ENCODE measurements at places on chromosomes 6 and 20.

DNA sequence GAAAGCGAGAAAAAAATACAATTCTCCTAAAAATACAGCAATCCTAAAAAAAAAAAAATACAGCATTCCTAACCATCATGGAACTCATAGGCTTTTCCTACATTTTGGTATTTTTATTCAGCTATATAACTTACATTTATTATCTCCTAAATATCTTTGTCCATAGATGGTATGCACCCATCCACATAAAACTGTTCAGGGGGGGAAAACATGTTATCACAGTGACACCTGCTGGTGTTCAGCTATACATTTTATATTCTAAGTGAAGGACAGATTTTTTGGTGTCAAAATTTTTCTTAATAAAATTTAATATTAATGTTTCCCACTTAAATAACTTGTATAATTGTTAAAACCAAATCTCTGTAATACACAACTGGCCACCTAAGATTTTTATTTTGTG is 58.0 kb downstream of the BLOC1S5 start:
- DNase-seq = peak; percentile 25

- DNase-seq = no peak
These were observed 172.2 kb upstream of the HEY2 start for GRCh38 chr6:125577124-125577662.

DNA sequence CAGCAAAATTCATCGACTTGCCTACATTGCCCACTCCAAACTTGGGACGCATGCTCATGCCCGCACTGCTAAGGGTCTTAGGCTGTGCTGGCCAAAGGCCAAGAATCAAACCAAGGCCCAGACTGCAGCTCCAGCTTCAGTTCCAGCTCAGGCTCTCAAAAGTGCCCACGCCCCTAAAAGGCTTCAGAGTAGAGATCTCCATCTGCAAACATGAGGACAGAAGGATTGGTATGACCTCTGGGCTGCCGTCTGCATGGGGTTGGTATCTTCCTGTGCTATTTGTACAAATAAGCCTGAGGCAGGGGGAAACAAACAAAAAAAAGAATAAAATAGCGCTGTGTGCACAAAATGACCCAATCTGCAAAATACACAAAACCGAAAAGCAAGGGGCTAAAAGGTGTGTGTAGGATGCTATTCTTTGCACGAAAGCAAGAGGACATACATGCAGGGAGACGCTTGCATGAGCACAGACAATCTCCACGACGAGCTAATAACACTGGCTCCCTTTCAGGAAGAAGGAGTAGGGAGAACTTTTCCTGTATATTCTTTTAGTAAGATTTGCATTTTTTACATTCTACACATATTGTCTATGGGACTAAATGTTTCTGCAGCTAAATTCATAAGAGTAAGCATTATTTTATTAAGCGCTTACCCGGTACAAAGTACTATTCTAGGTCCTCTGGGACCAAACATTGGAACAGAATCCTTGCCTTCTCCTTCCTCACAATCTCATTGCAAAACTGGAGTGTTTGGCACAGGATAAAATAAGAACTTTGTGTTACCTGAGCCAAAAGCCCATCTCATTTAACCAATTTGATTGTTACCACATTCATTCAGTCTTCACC is 33.1 kb downstream of the ATP9A start:
- DNase-seq = no peak

DNA sequence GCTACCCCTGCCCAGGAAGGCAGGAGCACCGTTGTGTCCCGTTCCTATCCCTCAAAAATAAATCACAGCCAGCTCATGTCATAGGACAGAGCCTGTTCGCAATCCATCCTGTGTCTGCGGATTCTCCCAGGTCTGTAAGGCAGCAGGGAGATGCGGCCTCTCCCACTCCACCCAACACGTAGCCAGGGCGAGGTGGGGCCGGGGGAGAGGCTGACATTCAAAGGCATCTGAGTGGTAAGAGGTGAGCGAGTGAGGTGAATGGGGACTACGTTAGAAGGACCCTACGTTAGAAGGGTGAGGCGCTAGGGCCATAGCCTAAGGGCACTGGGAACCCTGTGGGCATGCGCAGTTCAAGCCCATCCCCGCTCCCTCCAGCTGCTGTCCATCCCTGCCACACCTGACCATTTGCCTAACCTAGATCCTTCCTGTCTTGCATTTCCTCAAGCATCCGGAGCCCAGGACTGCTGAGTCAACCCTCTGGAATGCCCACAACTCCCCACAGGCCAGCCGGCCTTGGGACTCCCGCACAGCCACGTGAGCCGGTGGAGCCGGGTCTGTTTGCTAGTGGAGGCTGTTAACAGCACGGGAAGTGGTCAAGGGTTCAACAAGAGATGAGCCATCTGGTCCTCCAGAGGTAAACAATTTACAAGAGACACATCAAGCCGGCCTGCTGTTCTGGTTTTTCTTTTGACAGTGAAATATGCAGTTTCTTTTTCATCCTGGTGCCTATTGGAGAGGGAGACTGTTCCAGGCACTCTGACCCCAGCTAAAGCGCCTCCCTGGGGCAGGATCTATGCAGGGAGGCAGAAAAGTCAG is 45.9 kb downstream of the RIPOR3 start:
- peak; percentile 41 for DNase-seq

DNA sequence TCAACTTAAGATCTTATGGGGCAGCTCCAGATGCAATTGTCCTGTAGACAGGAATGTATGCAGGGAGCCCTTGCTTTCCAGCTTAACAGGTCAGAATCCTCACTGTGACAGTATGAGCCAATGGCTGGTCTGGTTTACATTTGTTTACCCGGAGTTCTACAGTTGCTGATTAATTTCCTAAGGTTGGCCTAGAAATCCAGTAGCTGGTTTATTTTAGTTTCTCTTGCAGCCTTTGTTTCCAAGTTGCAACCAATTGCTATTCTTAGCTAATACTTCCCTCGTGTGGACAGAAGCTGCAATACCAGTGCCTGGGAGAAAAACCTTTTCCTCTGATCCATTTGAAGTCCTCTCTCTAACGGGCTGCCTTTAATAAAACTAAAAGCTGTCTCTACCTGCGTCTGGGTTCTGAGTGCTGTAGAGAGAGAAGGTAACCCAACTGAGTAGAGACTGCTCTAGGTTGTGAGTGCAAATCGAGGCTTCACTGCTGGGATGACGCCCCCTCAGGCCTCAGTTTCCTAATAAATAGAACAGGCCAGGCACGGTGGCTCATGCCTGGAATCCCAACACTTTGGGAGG is 45.9 kb downstream of the ZNF217 start:
- DNase-seq = peak; percentile 70
